Activated CD8-positive, alpha-beta T cell treated with anti-CD3 and anti-CD28 coated beads, Interleukin-2, amount 10 ng/mL, durations not matched to agents 7 days and 5 days (primary cell): ENCODE measurements at places on chromosomes 13 and 19.

DNA sequence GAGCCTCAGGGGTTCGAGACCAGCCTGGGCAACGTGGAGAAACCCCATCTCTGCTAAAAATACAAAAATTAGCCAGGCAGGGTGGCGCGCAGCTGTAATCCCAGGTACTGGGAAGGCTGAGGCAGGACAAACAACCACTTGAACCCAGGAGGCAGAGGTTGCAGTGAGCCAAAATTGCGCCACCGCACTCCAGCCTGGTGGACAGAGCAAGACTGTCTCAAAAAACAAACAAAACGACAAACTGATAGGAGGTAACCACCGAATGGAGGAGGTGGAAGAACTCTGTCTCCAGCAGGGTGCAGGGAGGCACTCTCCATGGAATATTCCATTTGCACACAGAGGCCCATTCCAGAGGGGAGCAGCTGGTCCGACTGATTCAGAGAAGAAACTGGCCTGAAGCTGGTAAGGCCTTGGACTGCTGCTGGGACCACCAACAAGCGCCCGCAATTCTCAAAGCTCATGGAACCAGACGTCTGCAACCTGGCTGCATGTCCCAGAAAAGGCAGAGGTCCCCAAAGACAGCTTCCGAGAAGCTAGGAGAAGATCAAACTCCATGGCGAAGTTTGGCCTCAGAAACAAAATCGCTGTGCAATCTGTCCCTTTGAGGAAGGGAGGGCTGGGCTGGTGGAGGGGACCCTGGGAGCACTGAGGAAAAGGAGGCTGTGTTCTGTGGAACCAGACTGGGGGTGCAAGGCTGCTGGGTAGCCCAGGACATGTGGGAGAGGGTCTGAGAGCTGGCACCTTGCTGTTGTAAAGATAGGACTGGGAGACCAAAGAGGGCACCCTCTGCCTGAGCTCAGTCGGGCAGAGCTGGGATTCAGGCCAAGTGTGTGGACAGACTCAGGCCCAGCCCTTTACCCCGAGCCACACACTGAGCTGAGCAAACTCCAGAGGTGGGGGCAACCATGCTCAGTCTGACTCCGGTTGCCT, 35.2 kb downstream of the SLC25A42 start:
- DNase-seq, result no peak

GRCh38 chr13:93690139-93690538, 463.5 kb downstream of the GPC6 start:
- DNase-seq, result peak; percentile 21

GRCh38 chr19:34645551-34645950, 31.4 kb downstream of the SCGB2B2 start:
- no peak for DNase-seq

DNA sequence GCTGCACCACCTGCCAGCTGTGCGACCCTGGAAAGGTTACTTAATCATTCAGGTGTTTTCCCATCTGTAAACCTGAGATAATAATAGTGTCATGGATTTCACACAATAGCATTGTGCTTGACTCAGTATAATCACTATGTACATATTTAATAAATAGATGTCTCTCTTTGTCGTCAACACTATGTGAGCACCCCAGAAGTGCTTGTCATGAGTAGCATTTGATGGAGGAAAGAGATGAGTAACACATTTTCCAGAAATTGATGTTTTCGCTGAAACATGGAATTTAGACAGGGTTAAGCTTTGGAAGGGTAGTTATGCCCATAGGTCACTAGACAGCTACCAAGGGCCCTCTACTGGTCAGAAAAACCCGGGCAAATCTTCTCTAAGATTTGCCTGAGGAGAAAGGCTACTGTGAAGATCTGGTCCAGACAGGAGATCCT, 9.5 kb upstream of the MBNL2 start:
- DNase-seq, result no peak

GRCh38 chr13:32585550-32586079, 637 bp upstream of the PDS5B start:
- DNase-seq, result peak; percentile 25
